ENCODE measurements at places on chromosomes 1 and 21.

- DNase-seq = no peak
These were observed at the start of the genes PLA2G2C and UBXN10 for GRCh38 chr1:20185834-20186782. Gene PLA2G2C, minus strand, starts transcription at chr1:20186518. Its CDS starts 9,155 bp downstream, at chr1:20177363. Gene UBXN10, plus strand, starts transcription at chr1:20186096. Its CDS starts 4,466 bp downstream, at chr1:20190562.

GRCh38 chr1:104082221-104082620 lies 332.5 kb downstream of the AMY1C start:
- no peak for DNase-seq

- no peak for DNase-seq
These were observed 160.9 kb downstream of the HLX start for GRCh38 chr1:221040101-221040500.

DNA sequence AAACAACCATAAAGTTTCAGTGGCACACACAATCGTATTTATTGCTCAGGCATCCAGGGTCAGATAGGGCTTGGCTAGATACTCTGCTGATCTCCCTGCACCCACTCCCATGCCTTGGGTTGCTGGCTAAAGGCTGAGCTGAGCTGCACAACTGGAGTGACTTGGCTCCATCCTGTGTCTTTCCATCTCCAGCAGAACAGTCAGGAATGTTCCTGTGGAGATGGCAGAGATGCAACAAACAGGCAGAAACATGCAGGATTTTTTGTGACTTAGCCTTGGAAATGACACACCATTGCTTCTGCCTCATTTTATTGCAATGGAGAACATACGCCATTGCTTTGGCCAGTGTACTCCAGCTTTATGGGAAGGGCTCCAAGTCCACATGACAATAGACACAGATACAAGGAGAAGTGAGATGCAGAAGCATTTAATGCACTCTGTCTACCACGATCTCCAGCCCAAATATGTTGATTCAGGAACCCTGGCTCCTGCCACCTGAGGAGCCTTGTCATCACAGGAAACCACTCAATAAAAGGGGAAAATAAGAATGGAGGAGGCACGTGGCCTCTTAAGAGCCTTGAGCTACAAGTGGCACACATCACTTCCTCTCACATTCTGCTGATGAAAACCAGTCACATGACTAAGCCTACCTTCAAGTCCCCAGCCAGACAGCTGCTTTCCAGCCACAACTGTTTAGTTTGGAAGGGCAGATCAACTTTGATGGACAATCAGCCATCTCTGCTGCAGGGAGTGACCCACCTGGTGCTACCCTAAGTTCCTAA lies 10.1 kb upstream of the GUCA2B start:
- DNase-seq = peak; percentile 50

DNA sequence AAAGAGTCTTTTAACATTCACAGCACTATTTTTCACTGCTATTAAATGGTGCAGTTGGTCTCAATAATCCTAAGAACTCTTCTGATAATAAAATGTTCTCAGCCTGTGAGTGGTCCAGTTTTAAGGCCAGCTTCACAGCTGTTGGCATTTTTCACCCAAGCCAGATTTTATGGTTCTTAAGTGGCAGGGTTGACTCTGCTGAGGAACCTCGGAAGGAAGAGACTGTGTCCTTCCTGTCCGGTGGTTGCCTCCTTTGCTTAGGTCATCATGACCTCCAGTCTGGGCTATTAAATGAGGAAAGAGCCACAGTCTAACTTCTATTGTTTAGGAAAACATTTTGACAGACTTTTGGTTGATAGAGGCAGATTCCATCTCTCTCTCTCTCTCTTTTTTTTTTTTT lies 112.5 kb upstream of the SERBP1 start:
- DNase-seq = no peak

DNA sequence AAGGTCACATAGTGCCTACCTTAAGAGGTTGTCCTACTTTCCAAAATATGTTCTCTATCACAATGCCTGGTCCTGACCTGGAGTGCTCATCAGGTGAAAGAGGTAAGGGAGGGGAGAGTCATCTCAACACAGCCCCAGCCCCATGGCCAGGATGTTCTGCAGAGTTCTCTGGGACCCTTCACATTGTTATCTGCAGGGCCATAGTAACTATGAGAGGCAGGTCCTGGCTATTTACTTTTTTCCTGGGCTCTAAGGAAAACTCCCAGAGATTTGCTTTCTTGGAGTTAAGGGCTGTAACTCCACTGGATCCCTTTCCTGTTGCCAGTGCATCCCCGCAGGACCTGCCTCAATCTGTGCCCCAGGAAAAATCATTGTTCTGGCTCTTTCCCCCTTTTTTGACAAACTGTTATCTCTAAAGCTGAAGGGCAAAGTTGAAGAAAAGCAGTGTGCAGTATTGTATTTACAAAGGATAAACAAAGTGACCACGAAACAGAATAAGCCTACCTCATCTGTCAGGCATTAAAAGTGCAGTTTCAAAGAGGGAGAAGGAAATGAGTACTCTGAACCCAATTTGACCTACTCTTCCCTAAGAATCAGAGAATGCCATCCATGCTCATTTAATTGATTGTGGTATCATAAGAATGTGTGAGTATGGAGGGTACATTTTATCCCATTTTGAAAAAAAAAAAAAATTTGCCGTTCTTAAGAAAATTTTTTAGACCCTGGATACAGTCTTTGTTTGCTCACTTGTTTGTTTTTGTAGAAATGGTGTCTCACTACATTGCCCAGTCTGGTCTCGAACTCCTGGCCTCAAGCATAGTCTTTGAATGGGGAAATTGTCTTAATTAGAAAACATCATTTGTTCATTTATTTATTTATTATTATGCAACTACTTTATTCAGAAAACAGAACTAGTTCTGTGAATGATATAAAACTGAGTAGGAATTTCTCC lies 149.6 kb downstream of the RHOU start:
- DNase-seq = no peak
